ENCODE measurements at places on chromosomes 1 and 21.
A peak's percentile ranks its signal among the peaks of the same experiment; 100 is the strongest.

DNA sequence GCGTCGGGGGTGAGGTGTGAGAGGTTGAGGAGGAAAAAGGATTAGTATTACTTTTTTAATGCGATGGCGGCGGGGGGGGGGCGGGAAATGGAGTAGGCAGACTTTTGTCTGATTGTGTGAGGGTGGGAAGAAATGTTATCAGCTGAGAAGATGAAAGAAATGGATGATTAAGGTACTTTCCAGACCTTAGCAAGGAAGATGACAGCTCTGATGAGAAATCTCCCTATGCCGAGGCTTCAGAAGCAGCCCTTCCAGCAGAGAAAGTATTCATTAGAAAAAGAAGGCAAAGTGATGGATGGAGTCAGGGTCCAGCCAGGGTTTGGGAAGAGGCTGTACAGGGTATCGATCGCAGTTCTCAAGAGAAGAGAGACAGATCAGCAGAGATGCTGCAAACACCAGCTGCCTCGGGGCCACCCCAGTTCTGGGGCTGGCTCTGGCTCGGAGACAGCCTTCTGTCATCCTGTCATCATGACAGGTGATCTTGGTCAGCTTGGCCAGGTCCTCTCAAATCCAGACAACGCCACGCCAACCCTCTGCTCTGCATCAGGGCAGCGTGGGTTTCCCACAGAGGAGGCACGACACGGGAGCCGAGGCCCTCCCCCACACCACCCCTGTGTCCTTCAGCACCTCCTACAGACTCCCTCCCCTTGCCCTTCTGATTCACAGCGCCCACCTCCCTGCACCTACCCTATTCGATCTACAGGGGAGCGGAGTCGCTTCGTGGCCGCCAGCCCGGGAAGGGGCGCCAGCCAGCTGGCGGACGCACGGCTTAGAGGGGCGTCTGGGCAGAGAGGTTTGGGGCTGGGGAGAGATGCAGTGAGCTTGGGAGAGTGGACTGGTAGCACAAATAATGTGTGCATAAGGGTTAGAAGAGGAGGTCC lies 674 bp upstream of the ATXN7L2 start:
- peak; percentile 60 for DNase-seq

DNA sequence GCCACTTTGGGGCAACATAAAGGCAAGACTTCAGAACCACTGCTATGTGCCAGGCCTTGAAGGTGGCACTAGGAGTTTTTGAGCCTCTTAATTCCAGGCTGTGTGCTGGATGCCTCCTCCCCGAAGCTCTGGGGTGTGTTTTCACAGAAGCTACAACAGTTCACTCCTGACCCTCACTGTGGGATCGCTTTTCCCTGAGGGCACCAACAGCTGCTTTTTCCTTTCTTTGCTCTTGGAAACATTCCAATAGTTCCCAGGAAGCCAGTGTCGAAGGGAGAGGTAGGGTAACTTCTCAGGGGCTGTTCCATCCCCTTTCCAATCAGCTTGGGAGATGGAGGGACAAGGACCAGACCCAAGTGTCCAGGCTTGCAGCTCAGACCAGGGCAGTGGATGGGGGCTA lies 153.4 kb downstream of the C1orf94 start:
- no peak for DNase-seq

- DNase-seq = no peak
These were observed 14.0 kb upstream of the PRDM16 start for GRCh38 chr1:3055051-3055450.

DNA sequence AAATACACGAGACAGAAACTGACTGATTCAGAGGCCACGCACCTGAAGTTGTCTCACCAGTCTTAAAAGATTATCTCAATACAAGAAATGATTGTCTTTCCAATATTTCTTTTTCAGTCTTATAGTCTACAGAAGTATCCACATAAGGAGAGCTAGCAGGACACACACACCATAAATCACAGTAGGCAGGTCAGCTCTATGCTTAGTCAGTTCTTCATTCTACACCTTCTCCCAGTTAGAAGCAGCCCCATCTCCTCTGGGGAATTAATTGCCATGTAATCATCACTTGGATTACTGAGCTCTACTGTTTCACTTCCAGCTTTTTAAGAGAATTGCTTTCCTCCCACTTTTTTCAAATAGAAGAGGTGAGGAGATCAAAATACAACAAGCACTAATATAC lies 59.6 kb downstream of the SMYD3 start:
- DNase-seq = no peak

DNA sequence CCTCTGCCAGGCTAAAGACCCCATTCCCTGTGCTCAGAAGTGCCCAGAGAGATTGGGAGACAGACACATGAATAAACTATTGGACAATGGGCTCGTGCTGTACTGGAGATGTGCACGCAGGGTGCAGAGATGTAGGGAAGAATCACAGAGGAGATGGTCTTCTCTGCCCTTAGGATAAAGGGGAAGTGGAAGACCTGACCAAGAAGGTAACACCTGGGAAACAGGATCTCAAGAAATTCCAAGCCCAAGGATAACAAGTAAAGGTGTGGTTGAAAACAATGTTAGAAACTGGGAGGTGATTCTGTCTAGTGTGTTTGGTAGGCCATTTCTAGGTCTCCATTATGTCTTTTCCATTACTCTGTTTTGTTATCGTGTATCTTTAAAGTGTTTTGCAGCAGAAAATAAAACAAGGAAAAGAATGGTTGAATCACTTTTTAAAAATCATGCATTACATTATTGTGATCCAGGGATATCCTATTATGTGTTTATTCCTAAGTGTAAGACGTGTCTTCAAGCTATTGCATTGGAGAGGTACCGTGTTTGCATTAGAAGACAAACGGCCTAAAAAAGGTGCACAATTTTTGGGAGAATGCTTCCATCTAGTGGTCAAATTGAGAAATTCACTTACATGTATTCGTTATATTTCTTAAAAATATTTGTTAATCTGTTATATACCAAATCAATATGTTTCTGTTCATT lies 40.8 kb upstream of the KCTD3 start:
- DNase-seq = no peak

- no peak for DNase-seq
These were observed 66.4 kb upstream of the KLHDC7A start for GRCh38 chr1:18414321-18414720.

GRCh38 chr1:169885207-169885606 lies 8.5 kb downstream of the SCYL3 start:
- DNase-seq = no peak

- no peak for DNase-seq
These were observed 36.7 kb upstream of the TTC4 start for GRCh38 chr1:54678776-54679643.

- DNase-seq = peak; percentile 40
These were observed 791 bp upstream of the MAST2 start for GRCh38 chr1:45802343-45803298.

DNA sequence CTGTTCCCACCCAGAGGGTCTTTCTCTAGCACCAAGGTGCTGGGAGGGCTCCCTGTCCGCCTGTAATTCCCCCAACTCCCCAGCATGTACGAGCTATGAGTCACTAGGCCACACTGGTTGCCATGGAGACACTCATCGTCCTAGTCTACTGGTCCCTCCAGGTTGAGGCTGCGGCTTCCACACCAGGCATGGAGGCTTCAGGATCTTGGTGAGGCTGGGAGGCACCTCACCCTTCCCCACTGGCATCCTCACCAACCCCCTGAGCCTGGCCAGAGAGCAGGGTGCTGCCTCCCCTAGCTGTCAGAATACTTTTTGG lies 75.6 kb upstream of the KAZN start:
- DNase-seq = peak; percentile 18

DNA sequence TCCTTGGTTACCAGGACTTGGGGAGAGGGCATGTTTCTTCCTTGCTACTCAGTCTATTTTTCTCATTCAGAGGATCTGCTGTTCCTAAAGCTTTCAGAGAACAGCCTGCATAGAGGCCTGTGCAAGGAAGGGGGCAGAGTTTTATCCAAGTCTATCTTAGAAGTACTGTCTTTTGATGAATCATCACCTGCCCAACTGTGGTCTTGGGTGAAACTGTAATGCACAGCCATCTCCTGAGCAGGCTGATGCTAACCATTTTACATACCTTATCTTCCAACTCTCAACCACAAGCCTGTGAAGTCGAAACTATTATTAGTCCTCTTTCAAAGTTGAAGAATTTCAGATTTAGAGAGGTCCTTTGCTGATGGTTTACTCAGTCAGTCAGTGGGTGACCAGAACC lies 368.0 kb downstream of the HHAT start:
- DNase-seq = no peak
